Activated CD4-positive, alpha-beta T cell treated with anti-CD3 and anti-CD28 coated beads, Interleukin-2, amount 50 U/mL, for 24 hours (primary cell): ENCODE measurements at places on chromosomes 13 and 19.

DNA sequence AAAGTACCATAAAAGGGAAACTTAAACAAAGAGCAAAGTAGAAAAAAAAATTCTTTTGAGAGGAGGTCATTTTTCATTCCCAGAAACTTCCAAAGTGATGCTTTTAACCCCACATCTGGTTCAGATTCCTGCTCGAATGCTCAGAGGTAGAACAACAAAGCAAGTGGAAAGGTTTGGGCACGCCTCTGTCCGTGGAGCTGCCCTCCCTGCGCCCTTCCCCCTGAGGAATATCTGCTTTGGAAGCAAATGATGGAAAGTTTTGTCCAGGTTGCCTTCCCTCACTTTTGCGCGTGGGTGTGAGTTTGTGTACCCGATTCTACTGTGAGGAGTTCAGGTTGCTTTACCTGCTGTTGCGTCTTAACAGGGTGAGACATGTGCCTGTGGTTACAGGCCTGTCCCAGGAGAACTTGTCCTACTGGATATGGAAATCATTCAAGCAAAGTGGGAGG, 110.2 kb downstream of the KLF5 start:
- DNase-seq, result no peak

GRCh38 chr19:55986487-55986886, at the start of gene NLRP5:
Gene NLRP5 (plus strand): TSS chr19:55986775.
- no peak for DNase-seq

DNA sequence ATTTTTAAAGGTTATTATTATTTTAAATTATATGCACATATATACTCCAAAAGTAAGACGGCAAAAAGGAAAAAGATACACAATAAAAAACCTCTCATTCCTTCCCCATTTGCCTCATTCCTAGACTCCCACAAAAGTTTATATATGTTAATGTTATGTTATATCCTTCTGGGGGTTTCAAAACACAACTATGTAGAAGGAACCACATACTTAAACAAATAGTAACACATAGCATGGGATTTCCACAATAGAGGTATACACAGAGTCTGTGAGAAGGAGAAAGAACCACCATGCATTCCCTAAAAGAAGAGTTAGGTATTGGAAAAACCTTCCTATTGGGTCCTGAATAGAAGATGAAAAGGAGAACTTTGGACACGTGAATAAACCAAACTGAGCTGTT, 9.1 kb downstream of the PDS5B start:
- DNase-seq, result no peak

DNA sequence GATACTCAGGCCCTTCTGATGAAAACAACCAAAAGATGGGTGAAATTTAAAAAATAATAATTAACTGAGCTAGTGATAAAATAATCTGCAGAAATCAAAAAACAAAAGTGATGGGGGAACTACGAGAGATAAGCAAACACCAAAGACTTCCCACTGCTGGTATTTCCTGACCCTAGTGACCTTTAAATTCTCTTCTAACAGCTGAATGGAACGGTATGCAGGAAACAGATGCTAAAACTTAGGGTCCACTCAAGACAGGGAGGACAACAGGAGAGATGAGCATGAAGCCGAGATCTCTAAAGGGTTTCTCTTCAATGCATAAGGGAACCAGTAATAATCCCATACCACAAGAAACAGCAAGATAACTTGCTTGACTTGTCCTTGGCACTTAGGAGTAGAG, 50.8 kb downstream of the USP12 start:
- DNase-seq, result no peak

DNA sequence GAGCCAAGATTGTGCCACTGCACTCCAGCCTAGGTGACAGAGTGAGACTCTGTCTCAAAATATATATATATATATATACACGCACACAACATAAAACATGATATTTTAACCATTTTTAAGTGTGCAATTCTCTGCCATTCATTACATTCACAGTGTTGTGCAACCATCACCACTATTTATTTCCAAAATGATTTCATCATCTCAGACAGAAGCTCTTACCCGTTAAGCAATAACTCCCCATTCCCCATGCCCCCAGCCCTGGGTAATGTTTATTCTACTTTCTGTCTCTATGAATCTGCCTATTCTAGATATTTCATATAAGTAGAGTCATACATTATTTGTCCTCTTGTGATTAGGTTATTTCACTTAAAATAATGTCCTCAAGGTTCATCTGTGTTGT, 20.3 kb downstream of the WDR88 start:
- DNase-seq, result no peak

GRCh38 chr13:36432106-36432544, at the start of gene CCNA1:
Gene CCNA1 (plus strand): TSS chr13:36432495. CDS start chr13:36433057, 562 bp downstream.
- DNase-seq, result no peak

- DNase-seq, result no peak
These were observed 41.5 kb downstream of the FOXO1 start for GRCh38 chr13:40624986-40625385.

DNA sequence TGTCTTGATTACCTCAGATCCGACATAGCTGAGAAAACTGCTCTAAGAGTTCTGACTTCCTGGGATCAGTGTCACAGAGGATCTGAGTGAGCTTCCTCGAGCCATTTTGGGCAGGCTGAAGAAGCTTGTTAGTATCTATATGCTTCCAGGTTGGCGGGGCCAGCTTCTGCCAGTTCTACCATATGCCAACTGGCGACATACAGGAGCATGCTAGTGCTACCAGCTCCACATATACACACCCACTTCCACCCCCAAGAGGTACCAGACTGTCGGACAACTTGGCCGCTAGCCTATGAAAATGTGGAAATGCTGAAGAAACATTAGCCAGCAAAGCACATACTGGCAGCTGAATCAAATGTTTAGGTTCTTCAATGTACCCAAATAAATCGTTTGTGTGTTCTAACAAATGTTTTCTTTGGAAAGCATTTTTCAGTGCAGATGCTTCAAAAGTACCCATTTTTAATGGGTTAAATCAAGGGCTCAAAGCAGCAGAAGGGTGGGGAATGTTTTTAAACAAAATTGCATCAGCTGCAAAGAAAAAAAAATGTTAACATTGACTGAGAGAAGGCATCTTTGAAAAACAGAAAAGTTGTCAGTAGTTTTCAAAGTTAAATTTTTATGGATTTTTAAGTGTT, 163.7 kb downstream of the KLF12 start:
- DNase-seq, result no peak

GRCh38 chr13:49062297-49062896, 86.7 kb downstream of the FNDC3A start:
- DNase-seq, result no peak

DNA sequence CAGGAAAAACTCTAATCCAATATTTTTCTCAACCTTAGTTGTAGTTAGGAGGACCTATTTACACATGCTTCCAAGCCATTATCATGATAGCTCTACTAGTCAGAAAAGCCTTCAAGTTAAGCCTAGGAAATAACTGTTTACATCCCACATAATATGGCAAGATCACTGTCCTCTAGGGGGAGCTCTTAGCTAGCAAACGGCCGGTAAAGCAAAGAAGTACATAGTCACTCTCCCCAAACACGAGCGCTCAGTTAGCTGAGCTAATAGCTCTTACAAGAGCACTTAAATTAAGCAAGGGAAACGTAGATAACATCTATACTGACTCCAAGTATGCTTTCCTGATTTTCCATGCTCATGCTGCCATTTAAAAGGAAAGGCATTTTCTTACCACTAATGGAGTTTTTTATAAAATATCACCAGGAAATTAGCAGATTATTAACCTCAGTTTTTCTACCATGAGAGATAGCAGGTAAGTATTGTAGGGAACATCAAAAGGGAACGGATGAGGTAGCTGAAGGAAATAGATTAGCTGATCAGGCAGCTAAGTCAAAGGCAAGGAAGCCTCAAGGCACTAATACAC, 100.6 kb upstream of the PABPC3 start:
- DNase-seq, result no peak

DNA sequence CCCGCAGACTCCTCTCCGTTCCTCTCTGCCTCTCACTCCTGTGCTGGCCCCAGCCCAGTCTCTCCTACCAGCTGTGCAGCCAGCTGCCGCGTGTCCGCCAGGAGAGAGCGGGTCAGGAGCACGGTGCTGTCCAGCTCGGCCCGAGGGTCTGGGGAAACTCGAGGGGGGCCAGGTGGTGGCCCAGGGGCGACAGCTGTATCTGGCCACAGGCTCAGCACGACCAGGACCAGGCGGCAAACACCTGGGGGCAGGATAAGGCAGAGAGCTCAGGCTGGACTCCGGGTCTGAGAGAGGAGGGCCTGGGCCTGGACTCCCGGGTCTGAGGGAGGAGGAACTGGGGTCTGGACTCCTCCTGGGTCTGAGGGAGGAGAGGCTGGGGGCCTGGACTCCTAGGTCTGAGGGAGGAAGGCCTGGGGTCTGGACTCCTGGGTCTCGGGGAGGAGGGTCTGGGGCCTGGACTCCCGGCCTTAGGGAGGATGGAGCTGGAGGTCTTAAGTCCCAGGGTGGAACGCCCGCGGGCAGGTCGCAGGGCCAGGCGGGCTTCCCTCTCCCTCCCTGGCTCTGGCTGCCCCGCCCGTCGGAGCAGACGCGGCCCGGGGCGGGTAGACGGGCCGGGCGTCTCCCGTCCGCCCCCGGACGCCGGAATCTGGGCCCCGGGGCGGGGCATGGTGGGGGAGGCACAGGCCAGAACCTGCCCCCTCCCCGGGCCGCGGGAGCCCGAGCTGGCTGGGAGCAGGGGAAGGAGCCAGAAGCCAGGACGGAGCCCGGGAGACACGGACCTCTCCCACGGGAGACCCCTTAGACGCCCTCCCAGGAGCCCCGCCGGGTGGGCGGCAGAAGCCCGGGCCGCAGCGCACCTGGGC, 1.3 kb downstream of the IL11 start:
- DNase-seq, result no peak

DNA sequence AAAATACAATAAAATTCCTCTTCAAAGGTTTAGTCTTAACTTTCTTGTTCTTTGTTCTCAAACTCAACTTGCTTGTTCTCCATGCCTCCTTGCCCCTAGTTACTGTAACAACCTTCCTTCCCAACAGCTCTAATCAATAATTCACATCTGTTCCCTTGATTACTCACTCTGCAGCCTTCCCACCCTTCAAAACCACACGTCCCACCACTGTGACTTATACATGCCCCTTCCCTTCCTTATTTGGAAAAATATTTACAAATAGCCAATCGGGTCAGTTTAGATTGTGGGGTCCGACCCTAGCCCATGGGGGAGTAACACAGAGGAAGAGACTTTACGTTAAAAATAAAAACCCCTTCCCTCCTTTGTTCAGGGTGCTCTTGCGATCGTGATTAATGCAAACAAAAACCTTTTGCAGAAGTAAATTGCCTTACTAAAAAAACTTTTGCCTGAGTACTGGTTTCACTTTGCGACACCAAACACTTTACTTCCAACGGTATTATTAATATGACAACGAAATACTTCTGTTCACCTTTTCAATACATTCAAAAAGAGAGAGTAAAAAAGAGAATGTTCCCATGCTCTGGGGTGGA, 512 bp upstream of the ZNF93 start:
- peak; percentile 1 for DNase-seq

DNA sequence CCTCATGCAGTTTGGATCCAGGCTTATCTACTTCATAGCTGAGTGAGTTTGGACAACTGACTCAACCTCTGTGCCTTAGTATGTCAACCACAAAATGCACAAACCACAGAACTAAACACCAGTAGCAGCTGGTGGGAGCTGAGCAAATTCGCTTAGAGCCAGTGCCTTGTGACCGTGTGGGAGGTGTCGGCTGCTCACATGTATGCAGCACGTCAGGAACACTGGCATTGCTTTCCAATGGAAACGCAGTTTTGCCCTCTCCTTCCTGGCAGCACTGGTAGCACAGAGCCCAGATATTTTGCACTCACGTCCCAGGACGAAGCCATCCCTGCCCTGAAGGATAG, 8.3 kb upstream of the NTN5 start:
- no peak for DNase-seq

- DNase-seq, result no peak
These were observed 5.3 kb upstream of the KBTBD6 start for GRCh38 chr13:41137951-41138350.

- no peak for DNase-seq
These were observed 163.3 kb downstream of the KDM4B start for GRCh38 chr19:5132206-5132560.

GRCh38 chr19:35767288-35768081, 7.9 kb upstream of the ARHGAP33 start:
- DNase-seq, result no peak

DNA sequence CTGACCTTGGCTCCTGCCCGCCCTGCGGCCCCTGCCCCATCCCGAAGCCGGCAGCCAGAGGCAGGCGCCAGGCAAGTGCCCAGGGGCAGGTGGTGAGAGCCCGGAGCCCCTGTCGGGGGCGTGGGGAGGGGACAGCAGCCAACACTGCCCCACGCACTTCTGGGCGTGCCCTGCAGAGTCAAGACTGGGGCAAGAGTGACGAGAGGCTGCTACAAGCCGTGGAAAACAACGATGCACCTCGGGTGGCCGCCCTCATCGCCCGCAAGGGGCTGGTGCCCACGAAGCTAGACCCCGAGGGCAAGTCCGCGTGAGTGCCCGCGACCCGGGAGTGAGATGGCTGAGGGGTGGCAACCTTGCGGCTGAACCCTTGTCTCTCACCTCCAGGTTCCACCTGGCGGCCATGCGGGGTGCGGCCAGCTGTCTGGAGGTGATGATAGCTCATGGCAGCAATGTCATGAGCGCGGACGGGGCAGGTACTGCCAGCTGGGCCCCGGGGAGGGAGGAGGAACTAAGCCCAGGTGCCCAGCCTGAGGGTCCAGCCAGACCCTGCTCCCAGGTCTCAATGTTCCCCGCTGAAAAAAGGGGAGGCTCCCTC, 17.3 kb downstream of the ANKRD24 start:
- DNase-seq, result no peak

DNA sequence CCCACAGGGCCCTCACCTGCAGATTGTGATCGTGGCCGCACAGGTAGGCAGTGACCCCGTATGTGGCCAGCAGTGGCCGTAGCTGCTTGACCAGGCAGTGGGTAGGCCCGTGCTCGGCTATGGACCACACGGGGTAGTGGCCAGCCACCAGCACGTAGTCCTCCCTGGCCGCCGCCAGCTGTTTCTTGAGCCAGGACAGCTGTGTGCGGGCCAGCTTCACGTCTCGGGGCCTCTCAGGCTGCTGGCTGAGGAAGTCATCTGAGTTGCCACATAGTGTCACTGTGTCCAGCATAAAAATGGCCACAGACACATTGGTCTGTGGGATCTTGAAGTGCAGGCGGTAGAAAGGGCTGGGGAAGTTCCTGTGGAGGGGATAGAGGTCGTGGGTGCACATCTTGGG, 1.2 kb downstream of the ACP5 start:
- no peak for DNase-seq

- no peak for DNase-seq
These were observed 22.5 kb downstream of the SERP2 start for GRCh38 chr13:44395976-44396694.

DNA sequence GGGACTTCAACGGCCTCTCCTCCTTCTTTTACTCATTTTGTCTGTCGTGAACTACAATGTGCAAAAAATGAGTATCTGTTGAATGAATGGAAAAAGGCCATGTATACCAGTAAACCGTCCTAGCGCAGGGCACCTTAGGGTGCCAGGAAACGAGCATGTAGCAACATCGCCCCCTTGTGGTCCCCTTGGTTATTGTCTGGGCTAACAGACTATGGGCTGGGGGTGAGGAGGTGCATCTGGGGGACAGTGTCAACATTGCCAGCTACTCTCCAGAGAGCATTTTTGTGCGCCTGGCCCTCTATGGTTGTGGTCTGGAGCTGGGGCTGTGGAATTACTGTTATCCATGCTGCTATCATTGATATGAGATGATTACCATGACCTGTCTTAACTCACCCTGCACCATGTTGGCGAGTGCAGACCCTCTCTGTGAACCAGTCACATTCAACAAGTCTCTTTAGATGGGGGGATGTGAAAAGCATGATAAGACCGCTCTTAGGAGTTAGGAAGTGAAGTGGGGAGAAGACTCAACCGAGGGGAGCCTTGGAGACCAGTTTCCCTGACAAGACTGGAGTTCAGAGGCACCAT, 22.8 kb upstream of the SIGLEC11 start:
- peak; percentile 75 for DNase-seq

GRCh38 chr13:40155201-40155600, 499.7 kb downstream of the COG6 start:
- DNase-seq, result no peak
